ENCODE measurements at places on chromosomes 11 and 22.

- no peak for DNase-seq
Observed at GRCh38 chr11:35546317-35546716, 20.9 kb upstream of the PAMR1 start.

- DNase-seq: no peak
Observed at GRCh38 chr22:30198921-30199320, 47.6 kb downstream of the LIF start.

DNA sequence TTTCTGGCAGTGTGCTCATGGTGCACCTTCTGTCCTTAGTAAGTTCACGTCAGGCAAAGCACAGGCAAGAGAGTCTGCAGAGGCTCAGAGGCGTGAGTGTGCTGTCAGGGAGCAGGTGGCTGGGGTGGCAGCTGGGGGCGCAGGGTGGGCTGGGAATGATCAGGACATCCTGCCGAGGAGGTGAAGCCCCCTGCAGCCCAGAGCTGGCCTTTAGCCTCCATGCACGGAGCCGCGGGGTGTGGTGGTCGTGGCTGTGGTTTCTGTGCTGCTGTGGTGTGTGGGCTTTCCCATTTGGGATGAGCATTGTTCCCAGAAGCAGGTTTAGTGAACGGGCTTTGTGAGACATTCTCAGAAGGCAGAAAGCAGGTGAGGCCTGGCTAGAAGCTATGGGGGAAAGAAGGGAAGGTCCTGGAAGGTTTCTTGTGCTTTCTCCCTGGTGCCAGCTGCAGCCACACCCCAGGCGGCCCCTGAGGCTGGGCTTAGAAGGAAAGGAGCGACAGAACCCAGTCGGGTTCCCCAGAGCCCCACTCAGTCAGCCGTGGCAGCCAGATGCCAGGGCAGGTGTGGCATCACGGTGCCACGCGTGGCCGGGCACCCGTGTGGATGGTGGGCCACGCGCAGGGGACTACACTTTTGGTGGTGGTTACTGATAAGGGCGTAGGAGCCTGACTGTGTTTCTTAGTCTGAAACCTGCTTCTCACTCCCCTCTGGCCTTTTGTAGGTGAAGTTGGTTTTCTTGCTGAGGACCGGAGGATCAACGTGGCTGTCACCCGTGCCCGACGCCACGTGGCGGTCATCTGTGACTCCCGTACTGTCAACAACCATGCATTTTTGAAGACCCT lies 32.0 kb downstream of the IGHMBP2 start:
- DNase-seq: no peak

DNA sequence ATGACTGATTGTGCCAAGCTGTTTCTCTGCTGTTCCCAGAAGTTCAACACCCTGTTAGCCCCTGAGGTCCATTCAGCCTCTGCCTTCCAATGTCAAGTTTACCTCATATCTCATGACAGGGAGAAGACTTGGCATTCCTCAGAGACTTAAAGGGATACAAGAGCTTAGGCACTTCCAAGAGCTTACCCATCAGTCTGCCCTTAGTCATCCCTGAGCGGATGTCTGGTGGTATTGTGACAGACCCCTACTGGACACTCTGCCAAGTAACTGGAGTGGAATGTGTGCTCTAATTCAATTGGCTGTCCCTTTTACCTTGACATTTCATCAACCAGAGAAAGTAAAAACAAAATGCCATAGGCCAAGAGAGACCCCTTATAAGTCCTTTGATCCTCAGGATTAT lies 151.5 kb downstream of the AASDHPPT start:
- no peak for DNase-seq

- no peak for DNase-seq
Observed at GRCh38 chr11:16879690-16880089, 134.5 kb downstream of the PLEKHA7 start.

DNA sequence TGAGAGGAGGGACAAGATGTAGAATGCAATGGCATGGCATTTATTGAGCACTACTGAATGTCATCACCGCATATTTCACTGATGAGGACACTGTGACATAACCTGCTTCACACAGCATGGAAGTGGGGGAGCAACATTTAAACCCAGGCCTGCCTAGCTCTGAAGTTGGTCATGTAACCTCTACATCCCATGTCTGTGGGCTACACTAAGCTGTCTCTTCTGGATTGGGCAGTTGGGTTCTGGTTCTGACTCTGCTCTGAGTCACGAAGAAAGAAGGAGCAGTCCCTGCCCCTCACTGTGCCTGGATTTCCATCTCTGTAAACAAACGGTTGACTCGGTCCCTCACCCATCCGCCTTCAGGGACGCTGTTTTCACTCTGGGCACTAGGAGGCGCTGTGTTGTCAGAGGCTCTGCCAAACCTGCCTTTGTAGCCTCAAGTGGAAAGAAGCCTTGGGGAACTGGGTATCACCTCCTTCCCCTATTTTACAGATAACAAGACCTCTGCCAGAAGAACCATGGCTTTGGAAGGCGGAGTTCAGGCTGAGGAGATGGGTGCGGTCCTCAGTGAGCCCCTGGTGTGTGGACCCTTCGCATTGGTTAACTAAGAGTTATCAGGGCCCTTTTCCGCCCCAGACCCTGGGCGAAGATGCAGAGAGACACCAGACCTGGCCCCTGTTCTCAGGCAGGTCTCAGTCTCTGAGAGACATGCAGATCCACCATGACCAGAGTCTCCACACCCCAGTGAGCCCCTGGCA lies 12.7 kb upstream of the ARHGEF17 start:
- peak; percentile 35 for DNase-seq

- DNase-seq: no peak
Observed at GRCh38 chr11:89184021-89184420, 6.3 kb downstream of the TYR start.

DNA sequence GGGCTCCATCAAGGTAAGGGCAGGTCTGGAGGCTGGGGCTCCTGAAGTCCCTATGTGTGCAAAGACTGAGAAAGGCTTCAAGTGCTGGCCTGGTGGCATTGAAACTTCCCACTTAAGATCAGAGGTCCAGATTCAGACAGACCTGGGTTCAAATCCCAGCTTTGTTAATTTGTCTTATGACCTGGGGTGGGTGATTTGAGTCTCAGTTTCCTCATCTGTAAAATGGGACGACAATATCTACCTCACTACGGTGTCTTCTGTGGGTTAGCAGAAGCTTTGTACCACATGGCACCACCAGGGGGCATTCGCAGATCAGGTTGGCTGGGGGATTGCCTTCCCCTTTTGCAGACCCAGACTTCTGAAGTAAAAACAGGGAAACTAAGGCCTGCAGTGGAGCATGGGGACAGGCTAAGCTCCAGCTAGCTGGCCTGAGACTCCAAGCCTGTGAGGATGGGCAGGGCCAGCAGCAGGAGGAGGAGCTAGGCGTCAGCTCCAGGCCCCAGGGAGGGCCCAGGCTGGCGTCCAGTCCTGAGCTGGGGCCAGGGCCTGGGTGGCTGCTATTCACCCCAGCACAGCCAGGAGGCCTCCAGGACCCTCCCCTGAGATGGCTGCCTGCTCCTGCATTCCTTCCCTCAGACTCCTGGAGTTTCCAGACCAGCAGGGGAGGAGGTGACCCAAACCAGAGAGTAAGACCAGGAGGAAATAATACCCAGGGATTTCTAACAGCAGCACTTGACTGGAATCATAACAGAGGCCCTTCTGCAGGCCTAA lies 1.5 kb downstream of the CASTOR1 start:
- DNase-seq: peak; percentile 97

GRCh38 chr11:119637481-119637880 lies 91.5 kb downstream of the NECTIN1 start:
- DNase-seq: no peak

DNA sequence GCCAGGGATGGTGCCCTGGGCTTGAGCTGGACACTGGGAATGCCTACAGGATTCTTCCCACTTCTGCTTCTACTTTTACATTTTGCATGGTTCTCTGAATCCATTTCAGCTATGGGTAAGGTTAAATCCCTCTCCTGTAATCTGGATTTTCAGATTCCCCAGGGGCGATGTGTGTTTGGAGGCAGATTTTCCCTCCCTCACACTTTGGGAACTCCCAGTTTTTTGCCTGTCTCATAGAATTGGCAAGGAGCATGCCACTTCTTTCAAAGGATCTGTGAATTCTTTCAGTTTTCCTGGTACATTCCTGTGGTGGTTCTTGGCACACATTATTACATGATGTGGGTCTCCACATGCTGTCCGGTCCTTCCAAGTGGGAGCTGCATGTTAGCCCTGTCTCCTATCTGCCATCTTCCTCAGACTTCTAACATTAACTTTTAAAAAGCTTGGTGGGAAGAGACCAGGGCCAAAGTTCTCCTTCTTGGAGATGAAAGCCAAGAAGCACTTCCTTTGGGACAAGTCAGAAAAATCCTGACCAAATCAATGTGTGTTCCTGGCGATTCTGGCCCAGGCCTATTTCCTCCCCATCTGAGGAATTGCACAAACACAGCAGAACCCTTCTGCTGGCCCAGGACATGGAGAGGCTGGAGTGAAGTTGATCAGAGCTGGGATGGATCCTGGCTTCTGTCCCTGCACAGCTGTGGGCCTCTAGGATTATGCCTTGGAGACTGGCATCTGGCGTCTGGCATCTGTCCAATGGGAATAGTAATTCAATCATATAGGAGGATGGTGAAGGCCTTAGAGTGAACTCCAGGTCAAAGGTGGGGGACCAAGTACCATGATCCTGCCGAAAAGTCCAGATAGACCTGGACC lies 5.4 kb upstream of the APOL2 start:
- DNase-seq: no peak

DNA sequence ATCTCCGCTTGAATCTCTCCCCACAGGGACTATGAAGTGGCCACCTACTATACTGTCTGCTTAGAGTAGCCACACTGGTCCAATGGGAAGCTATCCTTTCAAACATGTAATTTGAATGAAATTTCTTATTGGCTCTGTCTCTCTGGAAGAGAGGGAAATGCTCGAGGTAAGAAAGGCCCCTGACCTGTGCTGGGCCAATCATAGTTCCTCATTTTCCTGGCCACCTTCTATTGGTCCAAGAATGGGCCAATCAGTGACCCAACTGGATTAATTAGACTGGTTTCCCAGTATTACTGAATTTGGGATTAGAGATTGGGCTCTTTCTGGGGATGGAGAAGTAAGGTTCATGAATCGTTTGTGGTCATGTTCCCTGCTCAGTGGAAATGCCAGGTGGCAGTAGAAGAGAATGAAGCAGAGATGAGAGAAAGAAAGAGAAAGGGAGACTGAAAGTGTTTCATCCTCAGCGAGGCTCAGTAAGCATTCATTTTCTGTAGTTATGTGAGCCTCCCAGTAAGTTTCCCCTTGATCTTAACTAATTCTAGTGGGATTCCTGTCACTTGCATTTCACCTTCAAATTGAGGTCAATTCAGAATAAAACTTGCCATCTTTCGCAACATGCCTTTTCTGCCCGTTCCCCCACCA lies 8.4 kb upstream of the MMP20 start:
- no peak for DNase-seq

DNA sequence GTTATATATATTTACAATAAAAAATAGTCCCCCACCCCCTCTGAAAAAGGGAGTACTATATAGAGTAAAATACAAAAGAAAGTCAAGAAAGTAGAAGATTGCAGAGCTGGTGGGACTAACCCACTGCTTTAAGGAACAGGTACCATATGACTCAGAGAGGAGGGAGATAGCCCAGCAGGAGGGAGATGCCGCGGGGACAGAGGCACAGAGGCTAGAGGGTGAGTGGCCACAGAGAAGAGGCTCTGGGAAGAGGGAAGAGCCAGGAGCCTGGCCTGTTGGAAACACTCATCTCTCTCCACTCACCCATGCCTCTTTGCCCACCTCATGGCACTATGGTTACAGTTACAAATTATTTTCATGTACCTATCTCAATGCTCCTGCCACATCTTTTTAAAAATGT lies 53.6 kb upstream of the LYVE1 start:
- no peak for DNase-seq

DNA sequence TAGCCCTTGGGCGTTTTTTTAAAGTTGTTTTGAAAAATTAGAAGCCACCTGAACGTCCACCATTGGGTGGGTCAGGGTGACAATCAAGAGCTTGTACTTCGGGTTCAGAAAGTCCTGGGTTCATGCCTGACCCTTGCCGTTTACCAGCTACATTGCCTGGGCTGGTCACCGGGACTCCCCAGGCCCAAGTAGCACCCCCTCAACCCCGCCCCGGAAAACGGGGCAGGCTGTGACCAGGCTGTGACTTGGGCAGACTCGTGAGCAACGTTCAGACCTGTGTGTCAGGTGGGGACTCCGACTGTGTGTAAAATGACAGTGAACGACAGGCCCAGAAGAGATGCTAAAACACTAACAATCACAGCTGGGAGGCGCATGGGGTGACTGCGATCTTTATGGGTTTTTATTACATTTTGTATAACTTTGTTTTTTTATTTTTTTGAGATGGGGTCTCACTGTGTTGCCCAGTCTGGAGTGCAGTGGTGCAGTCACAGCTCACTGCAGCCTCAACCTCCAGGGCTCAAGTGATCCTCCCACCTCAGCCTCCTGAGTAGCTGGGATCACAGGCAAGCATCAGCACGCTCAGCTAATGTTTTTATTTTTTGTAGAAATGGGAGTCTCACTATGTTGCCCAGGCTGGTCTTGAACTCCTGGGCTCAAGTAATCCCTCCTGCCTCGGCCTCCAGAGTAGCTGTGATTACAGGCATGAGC lies 56.8 kb downstream of the TRMU start:
- no peak for DNase-seq

DNA sequence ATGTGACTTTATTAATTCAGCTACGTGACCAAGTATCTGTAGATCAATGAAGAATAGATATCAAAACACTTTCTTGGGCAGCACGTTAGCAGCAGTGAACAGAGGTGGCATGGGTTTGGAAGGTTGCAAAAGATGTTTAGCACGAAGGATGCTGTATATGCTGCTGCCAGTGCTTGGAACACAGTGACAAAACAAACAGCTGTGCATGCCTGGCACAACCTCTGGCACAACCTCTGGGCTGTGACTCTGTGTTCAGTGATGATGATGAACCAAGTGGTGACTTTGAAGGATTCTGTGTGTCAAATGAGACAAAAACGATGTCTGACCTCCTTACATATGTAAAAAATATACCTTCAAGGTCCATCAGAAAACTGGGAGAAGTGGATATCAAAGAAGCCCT lies 104.7 kb downstream of the TBC1D22A start:
- DNase-seq: no peak

DNA sequence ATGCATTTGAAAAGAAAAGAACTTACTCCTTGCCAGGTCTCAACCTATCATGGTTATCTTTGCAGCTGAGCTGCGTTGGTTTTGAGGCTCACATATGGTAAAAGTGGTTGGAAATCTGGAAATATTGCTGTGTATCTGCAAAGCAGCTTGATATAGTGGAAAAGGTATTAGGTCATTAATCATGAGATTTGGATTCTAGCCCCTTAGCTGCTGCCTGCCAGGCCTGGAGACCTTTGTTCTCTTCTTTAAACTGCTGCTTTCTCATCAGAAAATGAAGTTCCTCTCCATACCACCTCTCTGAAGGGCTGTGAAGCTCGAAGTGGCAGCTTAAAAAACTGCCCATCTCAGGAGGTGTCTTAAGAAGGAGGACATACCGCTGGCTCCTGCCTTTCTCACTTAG lies 5.7 kb downstream of the PPARA start:
- no peak for DNase-seq

- DNase-seq: no peak
Observed at GRCh38 chr22:33864723-33865130, 55.5 kb downstream of the LARGE1 start.

- DNase-seq: no peak
Observed at GRCh38 chr22:45807156-45807915, 135.7 kb downstream of the ATXN10 start.
